ENCODE measurements at places on chromosomes 5 and 9.

DNA sequence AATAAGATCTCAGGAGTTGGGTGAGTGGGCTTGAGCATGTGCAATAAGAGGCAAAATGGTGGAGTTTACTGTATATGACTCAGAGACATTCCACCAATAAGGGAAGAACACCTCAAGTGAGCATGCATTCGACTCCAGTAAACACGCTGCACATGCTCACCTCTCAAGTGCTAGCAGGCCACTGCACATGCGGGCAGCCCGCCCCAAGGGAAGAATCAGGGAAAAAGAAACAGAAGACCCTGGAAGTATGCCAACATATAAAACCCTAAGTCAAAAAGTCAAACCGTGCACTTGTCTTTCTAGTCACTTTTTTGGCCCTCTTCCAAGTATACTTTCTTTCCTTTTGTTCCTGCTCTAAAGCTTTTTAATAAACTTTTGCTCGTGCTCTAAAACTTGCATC is 245.3 kb upstream of the RASA1 start:
- no peak for DNase-seq

GRCh38 chr5:148950892-148951291 is 112.0 kb downstream of the SH3TC2 start:
- no peak for DNase-seq

GRCh38 chr5:145811834-145812625 is 23.1 kb downstream of the PRELID2 start:
- no peak for DNase-seq

DNA sequence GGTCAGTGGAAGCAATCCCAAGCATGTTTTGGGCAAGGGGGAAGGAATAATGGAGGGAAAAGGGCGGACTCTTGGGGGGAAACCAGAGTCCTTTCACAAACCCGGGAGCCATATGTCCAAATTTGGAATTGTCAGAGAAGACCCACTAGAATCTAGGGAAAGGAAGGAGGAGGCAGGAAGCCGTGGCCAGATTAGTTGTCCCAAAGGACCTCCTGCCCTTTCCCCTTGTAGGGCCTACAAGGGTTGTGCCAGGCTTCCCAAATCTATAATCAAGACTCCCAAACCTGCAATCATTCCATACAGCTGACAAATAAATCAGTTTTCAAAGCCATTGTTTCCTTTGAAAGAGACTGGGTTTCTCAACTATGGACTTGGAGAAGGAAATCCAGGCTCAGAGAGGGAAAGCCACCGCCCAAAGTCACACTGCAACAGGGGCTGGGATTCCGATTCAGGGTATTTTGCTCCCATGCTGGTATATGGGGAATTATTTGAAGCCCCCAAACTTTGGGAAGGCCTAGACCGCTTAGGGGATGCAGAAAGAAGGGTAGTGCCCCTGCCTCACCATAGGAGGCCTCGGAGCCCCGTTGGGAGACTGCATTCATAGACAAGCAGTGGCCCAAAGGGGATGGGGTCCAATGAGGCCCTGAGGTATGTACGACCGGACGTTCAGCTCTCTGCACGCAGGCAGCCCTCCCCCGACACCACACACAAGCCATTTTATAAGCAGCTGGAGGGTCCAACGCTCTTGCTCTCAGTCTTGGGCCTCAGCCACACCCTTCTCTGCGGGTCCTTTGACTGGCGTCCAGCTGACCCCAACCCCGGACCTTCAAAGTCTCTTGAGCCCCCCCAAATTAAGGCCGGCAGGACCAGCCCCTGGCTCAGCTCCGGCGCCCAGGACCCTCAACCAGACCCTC is 815 bp downstream of the ANXA6 start:
- DNase-seq: no peak

GRCh38 chr9:19481121-19481870 is 72.5 kb downstream of the ACER2 start:
- DNase-seq: no peak

GRCh38 chr5:160188141-160189015 is 40.9 kb upstream of the FABP6 start:
- DNase-seq: peak; percentile 66

GRCh38 chr5:174527916-174528540 is 196.4 kb upstream of the MSX2 start:
- DNase-seq: no peak

DNA sequence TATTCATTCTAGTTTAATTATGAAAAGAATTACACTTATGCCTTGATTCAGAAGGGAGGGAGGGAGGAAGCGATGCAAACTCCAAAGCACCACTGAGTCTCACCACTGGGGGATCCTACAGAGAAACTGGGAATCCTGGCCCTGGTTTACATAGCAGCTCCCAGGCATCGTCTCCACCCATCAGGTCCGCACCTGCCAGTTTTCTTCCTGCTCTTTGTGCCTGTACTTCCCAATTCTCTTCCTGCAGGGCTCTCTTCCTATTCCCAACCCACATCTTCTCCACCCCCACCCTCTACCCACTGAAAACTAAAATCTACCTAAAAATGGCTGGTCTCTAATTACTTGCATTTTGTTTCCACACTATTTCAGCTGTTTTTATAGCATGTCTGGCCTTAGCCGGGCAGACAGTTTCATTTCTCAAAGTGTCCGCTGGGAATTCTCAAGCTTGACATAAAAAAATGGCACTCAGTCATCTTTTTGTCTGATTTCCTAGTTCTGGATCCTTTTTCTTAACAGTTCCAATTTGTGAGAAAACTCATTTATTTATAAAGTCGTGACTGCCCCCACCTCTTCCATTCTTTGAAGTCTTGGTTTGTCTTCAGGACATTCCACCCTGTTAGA is 1.6 kb upstream of the TNIP1 start:
- DNase-seq: no peak

DNA sequence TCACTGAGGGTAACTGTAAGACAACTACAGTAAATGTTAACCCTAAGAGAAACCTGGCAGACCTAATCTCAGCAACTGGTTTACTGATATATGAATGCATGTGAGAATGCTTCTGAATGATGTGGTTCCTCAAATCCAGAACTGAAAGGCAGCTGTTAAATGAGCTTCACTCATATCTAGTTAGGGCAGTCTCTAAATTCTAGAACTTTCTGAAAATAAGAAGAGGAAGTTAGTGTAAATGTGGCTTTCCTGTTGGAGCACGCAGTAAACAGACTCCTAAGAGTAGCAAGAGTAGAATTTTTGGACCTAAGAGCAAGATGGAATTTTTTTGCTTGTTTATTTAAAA is 117.9 kb upstream of the KCNN2 start:
- DNase-seq: no peak

DNA sequence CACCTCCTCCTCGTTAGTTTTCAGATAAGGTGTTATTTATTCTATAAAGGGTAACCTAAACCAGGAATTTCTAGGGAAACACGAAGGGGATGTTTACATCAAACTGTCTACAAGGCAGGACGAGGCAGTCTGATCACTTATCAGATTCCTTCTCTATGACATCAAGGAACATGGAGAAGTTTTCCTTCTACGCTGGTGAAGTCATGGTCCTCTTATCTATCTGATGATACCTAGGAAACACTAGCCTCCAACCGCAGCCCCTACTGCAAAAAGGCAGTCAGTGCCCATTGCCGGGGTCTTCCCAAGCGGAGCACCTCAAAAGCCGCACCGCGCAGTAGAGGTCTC is 1.5 kb downstream of the MPDZ start:
- no peak for DNase-seq

DNA sequence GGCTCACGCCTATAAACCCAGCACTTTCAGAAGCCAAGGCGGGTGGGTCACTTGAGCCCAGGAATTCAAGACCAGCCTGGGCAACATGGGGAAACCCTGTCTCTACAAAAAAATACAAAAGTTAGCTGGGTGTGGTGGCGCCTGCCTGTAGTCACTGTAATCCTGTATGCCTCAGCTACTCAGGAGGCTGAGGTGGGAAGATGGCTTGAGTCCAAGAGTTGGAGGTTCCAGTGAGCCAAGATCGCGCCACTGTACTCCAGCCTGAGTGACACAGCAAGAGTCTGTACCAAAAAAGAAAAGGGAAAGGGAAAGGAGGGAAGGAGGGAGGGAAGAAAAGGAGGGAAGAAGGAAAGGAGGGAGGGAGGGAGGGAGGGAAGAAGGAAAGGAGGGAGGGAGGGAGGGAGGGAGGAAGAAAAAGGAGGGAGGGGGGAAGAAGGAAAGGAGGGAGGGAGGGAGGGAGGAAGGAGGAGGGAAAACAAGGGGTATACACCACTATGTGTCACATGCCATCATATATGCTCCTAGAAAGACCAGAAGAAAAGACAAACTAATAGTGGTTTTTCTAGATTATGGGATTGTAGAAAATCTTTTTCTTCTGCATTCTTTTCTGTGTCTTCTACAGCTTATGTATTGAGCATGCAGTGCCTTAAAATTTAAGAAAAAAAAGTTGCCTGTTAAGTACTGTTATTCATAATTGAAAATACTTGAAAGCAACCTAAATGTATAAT is 240.1 kb downstream of the DENND1A start:
- no peak for DNase-seq

DNA sequence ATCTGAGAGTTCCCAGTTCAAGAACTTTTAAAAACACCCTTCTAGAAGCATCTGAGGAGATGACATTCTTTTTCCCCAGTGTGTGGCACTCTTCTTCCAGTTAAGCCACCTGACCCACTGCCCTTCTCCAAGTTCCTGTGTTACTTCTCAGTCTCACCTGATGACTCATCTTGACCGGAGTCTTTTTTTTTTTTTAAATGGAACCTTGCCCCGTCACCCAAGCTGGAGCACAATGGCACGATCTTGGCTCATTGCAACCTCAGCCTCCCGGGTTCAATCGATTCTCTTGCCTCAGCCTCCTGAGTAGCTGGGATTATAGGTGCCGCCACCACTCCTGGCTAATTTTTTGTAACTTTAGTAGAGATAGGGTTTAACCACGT is 224.1 kb upstream of the DAB2 start:
- no peak for DNase-seq

DNA sequence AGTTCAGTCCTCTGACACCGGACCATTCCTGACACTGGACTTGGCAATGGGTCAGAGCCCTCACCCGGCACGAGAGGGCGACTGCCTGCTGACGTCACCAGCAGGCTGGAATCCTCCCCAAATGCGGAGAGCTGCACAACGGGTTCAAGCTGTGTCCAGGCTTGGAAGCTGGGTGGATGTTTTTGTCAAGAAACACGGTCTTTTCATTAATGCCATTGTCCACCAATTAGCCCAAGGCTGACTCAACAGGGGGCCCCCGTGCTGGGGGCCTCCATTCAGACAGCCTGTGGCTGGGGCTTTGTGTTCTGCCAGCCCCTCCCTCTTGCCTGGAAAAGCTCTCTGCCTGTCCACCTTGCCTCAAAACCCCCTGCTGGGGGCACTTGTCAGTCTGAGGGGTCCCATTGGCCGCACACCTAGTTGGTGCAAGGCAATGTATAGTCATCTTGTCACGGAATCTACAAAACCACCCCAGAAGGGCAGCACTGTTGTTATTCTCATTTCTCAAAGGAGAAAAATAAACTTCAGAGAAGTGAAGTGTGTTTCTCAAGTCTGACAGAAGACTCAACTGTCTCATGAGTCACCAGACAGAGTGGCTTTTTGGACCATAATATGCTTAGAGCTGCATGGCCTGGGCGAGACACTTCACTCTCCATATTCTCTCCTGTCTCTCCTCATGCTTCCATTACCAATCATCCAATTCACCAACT is 24.6 kb downstream of the NDUFA8 start:
- DNase-seq: no peak

DNA sequence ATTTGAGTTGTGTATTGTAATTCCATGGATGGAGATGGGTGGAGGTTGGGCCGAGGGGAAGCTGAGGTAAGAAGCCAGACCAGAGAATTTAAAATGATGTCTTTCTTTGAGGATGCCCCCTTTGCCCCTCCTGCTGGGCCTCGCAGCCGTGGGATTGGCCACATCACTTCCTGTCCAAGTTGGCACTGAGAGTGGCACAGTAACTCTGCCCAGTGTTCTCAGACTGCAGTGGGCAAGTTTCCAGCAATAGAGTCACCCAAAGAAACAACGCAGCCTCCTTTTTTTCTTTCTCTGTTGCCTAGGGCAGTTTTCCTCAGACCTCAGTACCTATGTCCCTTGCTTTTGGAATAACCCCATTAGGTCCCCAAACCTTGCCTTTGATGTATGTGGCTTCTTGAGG is 306.6 kb upstream of the DMRT1 start:
- no peak for DNase-seq

GRCh38 chr9:17536027-17536426 is 42.8 kb upstream of the SH3GL2 start:
- no peak for DNase-seq

DNA sequence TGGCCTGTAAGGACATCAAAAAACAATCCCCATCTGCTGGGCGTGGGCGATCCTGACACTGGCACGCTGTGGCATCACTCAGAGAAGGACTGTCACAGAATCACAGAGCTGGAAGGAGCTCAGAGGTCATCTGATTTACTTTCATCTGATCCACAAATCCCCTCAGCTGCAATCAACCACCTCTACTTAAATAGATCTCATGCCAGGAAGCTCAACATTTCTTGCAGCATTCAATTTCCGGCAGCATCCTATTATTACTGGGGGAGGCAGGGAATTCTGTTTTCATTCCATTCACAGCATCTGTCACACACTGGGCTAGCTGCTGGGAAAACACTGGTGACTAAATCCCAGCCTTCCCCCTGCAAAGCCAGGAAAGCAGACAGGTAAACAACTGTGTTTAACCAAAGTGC is 38.3 kb downstream of the RETREG1 start:
- no peak for DNase-seq

GRCh38 chr9:97571664-97572063 is 61.5 kb downstream of the TSTD2 start:
- DNase-seq: no peak
